Urinary bladder (tissue), 4 donors: ENCODE measurements at places on chromosomes 16 and 17. TPM values are rescaled to one million over a fixed set of nuclear protein-coding genes. Genes with fewer than 3 reads are reported as not detected.

- no peak for DNase-seq
Observed at GRCh38 chr17:77733576-77734296, 224.8 kb upstream of the TNRC6C start.

TMEM238L gene
- polyA plus RNA-seq: 1.8 TPM

GRCh38 chr17:28536532-28537218 lies 15.7 kb downstream of the UNC119 start:
- DNase-seq: no peak

DNA sequence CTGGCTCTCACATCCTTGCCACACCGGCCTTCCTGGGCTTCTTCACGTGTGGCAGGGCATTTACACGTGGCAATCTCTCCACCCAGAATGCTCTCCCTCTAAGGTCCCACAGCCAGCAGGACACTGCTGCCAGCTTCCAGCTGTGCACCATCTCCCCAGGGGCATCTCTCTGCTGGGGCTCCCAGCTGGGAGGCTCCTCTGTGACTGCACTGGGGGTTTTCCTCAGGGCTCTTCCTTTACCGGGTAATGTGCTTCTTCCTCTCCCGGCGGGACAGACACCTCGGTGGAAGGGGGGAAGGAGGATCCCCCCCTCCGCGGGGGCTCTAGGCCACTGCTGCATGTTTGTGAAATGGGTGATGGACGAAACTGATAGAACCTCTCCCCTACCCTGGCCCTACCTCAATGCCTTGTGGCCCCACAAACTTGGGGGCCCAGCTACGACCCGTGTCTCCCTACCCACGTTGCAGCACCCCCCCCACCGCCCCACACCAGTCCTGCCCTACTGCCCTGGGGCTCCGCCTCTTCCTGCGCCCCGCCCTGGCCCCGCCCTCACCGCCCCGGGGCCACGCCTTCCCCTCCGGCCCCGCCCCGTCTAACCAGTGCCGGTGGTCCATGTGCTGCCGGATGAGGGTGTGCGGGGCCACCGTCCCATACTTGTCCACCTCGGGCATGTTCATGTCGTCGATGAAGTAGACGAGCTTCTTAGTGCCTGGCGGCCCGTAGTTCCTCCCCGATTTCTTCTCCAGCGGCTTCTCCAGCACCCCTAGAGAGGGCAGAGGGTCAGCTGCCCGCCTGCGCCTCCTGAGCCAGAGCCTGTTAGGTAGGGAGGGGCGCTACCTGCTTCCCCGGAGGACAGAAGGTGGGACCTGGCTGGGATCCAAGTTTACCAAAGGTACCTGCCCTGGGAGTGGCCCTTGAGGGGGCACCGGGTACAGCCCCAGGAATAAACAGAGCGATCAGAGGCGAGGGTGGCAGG lies 92.6 kb downstream of the DNAH17 start:
- no peak for DNase-seq

DNA sequence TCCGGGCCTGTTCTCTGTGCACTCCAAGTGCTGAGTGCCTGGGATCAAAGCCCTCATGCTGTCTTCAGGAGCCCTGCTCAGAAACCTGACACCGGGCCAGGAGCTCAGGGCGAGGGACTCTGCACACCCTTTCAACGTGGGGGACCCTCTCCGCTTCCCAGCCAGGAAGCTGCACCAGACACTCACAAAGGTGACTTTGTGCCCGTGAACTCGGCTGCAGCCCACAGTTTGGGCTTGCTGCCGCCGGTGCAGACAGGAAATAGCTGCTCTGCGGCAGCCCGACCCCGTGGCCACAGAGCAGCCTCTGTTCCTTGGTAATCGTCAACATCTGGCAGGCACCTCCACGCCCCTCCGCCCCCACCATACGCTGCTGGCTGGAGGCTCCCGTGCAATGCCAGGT lies 93.4 kb upstream of the METRNL start:
- DNase-seq: no peak

DNA sequence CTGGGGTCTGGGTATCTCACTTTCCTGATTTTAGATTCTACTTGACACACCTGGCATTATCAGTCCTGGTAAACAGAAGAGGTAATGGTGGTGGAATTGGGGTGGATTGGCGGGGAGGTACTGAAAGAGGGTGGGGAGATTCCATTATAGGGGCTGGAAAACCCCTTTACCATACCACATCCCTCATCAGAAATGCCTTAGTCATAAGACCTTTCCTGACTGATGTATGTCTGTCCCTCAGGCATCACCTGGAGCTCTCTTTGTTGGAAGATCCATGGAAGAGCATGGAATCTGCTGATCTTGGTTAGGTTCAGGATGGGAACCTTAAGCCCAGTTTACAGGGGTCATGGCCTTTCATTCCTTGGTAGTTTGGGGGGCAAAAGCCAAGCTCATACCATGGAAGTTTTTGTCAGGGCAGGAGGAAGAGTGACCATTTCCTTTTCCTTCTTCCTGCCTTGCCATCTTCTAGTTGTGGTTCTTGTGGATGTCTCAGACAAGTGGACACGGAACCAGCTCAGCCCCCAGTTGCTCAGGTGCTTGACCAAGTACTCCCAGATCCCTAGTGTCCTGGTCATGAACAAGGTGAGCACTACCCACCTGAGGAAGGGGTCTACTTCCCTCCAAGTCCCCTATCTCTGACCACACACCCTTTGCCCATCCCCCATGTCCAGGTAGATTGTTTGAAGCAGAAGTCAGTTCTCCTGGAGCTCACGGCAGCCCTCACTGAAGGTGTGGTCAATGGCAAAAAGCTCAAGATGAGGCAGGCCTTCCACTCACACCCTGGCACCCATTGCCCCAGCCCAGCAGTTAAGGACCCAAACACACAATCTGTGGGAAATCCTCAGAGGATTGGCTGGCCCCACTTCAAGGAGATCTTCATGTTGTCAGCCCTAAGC lies 3.3 kb downstream of the ERAL1 start:
- no peak for DNase-seq

DNA sequence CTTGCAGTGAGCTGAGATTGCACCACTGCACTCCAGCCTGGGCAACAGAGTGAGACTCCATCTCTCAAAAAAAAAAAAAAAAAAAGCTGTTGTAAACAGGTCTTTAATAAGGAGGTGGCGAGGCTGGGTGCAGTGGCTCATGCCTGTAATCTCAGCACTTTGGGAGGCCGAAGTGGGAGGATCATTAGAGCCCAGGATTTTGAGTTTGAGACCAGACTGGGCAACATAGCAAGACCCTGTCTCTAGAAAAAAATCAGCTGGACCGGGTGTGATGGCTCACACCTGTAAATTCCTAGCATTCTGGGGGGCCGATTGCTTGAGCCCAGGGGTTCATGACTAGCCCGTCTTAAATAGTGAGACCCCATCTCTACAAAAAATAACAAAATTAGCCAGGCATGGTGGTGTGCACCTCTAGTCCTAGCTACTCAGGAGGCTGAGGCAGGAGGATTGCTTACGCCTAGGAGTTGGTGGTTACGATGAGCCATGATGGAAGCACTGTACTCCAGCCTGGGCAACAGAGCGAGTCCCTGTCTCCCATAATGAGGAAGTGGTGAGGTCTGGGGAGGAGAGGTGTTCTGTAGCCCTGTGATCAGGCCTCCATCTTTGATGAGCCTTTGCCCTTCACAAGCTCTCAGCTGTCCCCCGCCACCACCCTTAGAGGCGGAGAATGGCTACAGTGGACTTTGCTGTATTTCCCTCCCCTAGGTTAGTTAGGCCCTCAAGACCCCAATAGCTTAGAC lies 36.2 kb downstream of the ZNF778 start:
- no peak for DNase-seq

GRCh38 chr17:72588961-72589360 lies 468.1 kb downstream of the SOX9 start:
- no peak for DNase-seq

DNA sequence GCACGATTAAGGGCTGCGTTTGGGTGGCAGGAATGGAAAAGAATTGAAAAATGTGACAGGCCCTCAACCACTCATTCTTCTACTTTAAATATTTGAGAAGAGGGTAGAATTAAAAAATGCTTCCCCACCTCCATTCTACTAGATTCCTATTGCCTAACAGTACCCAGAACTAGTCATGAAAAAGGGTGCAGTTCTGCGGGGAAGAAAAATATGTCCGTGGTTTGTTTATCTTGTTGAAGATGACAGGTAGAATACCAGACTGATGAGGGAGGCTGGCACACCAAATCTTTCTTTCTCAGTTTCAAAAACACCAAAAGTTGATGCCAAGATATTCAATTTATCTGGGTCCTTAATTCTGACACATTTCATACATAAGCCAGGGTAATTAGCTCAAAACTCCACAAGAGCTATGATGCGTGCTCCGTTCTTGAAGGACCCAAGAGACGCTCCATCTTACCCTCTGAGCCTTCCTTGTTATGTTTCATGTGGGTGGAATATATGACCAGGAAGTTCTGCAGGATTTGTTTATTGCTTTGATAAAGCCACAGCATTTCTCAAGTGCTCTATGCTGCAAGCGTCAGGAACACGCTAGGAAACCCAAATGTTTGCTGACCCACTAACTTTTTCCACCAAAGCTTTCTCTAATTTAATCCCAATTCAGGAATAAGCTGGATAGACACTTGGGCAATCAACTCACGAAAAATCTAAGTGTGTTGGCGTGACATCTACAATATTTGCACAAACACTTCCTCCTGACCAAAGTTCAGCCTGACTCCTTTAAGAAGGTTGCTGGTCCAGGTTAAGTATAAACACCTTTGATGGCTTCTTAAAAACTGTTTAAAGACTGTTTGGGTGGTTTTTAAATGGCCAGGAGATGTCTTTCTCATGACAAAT lies 20.6 kb upstream of the GAN start:
- no peak for DNase-seq

- no peak for DNase-seq
Observed at GRCh38 chr17:72405662-72406230, 284.9 kb downstream of the SOX9 start.

DNA sequence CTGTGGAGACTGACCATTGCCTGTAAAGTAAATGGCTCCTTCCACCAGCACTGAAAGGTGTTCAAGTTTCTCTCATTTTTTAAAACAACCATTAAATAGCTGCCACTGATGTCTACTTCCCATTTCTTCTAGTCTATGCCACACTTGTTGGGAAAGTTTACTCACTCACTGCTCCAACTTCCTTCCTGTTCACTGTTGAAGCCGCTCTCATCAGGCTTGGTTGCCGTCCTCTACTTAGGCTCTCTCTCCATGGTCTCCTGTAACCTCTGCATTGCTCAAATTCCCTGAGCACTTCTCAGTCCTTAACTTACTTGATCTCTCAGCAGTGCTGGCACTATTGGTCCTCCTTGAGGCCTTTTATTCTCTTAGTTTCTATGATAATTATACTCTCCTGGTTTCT lies 32.4 kb downstream of the SNX11 start:
- DNase-seq: no peak

DNA sequence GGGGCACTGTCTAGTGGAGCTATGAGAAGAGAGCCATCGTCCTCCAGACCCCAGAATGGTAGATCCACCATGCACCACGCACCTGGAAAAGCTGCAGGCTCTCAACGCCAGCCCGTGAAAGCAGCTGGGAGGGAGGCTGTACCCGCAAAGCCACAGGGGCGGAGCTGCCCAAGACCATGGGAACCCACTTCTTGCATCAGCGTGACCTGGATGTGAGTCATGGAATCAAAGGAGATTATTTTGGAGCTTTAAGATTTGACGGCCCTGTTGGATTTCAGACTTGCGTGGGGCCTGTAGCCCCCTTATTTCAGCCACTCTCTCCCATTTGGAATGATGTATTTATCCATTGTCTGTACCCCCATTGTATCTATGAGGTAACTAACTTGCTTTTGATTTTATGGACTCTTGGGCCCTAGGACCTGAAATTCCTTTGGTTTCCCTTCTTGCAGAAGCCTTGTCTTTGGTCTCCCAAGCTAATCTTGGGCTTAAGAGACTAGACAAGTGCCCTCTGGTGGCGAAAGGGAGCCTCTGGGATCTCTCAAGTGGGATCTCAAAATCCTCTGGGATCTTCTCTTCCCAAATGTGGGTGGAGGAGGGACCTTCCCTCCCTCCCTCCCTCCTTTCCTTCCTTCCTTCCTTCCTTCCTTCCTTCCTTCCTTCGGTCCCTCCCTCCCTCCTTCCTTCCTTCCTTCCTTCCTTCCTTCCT lies 58.2 kb upstream of the HAPSTR1 start:
- DNase-seq: no peak

NOXO1 gene
- 0.16 TPM for polyA plus RNA-seq

DNA sequence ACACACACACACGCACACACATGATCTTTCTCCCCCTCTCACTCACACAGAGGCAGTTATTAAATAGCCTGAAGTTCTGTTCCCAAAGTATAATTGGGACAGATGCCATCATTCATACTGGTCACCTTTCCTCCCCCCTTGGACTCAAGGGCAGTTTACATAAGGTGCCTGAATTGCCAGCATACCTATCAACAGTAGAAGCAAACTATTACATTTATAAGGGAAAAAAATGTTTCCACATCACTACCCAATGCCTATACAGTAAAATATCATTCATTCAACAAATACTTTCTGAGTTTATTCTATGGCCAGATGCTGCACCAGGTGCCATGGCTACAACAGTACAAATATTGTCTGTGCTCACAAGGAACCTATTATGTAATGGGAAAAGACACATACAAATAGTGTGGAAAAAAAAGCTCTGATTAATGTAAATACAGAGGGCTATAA lies 6.3 kb downstream of the CNTD1 start:
- no peak for DNase-seq

GRCh38 chr17:4769628-4770027 lies 2.1 kb upstream of the TM4SF5 start:
- DNase-seq: no peak

DNA sequence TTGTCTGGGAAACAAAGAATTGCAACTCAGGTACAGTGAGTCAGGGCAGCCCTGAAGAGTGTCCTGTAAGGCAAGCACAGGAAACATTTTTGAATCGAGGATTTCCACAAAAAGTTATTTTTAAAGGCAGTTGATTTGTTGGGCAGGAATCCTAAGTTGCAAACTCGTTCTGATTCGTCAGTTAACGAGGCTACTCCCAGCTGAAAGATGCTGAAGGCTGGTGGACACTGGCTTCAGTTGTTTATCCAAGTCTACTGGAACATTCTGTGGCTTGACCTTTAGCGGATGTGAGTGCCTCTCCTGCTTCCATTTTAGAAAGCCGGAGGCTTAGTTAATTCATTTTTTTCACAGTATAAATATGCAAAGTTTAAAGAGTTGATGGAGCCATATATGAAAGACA lies 84.2 kb downstream of the KCNJ12 start:
- no peak for DNase-seq

DNA sequence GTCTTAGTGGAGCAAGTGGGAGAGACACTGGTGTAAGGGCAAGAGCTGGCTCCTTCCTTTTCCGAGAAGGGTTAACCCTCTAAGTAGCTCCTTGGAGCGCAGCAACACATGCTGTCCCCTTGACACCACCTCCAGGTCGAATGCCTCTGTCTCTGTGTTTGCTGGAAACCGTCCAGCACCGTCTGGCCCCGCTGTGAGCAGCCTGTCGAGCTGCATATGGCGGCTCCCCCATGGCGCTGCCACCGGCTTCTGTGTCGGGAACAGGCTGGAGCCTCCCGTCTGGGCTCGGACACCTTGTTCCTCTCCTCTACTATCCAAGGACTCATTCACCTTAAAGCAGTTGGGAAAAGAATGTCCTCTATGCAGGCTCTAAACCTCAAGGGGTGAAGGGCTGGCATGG lies 28.9 kb upstream of the WSCD1 start:
- no peak for DNase-seq

- DNase-seq: no peak
Observed at GRCh38 chr17:45132572-45133463, 503 bp upstream of the PLCD3 start.
